Dermis blood vessel endothelial cell (primary cell): ENCODE measurements at places on chromosomes 4 and X. TPM values are rescaled to one million over a fixed set of nuclear protein-coding genes. Genes with fewer than 3 reads are reported as not detected.

SOWAHD gene
- total RNA-seq: 0.05 TPM in 1 of 2 replicates, not detected in the other

MORF4L2 gene
- 597 and 724 TPM in 2 replicates for total RNA-seq

- DNase-seq: no peak
These were observed 47.1 kb upstream of the EDA start for GRCh38 chrX:69568828-69569227.

NEUROG2 gene
- not detected in 2 replicates for total RNA-seq

- DNase-seq: no peak
These were observed 147.0 kb downstream of the PDLIM5 start for GRCh38 chr4:94598758-94599157.

MND1 gene
- 2.4 and 5.6 TPM in 2 replicates for total RNA-seq

GPC4 gene
- 0.14 and 0.34 TPM in 2 replicates for total RNA-seq

- DNase-seq: no peak
These were observed 86.4 kb downstream of the EMCN start for GRCh38 chr4:100431416-100431815.

GRCh38 chrX:56978172-56978571, 17.2 kb downstream of the SPIN3 start:
- DNase-seq: peak; percentile 63

USP51 gene
- total RNA-seq: 1.2 and 1.9 TPM in 2 replicates
